A549 treated with RU486 at 1 μM for 4 hours (cell line): ENCODE measurements at places on chromosomes 12 and 14. TPM values are rescaled to one million over a fixed set of nuclear protein-coding genes. Genes with fewer than 3 reads are reported as not detected.

The SLC10A1 gene
- total RNA-seq: not detected in 5 replicates

The DIO2 gene
- 6.0 to 10.7 TPM (median 6.5 TPM) in 5 replicates for total RNA-seq

The PARPBP gene
- total RNA-seq: 10.9 to 27.6 TPM (median 25.2 TPM) in 5 replicates

The AKAP5 gene
- total RNA-seq: 0.18 to 0.50 TPM (median 0.37 TPM) in 5 replicates

The CEBPE gene
- not detected in 5 replicates for total RNA-seq

The RTL1 gene
- 0.26 to 0.34 TPM (median 0.27 TPM) in 5 replicates for total RNA-seq

The ASCL1 gene
- total RNA-seq: not detected in 5 replicates

The MYO1H gene
- total RNA-seq: not detected in 5 replicates

The STK38L gene
- total RNA-seq: 9.8 to 17.0 TPM (median 13.6 TPM) in 5 replicates

The TSPAN9 gene
- 18.7 to 30.3 TPM (median 22.9 TPM) in 5 replicates for total RNA-seq

The PTHLH gene
- 33.7 to 38.2 TPM (median 35.7 TPM) in 5 replicates for total RNA-seq

The SOAT2 gene
- 0.15 to 0.29 TPM (median 0.23 TPM) in 5 replicates for total RNA-seq

The CDK4 gene
- 253 to 299 TPM (median 268 TPM) in 5 replicates for total RNA-seq

The NPFF gene
- not detected in 5 replicates for total RNA-seq

The OR9K2 gene
- total RNA-seq: not detected in 5 replicates

The NUAK1 gene
- total RNA-seq: 10.4 to 11.3 TPM (median 11.1 TPM) in 5 replicates

The TTC8 gene
- 37.7 to 51.9 TPM (median 45.8 TPM) in 5 replicates for total RNA-seq

The PSME1 gene
- total RNA-seq: 166 to 196 TPM (median 176 TPM) in 5 replicates

The TEDC1 gene
- total RNA-seq: 24.5 to 50.1 TPM (median 47.5 TPM) in 5 replicates

The NANOG gene
- total RNA-seq: not detected in 5 replicates

The ABCD2 gene
- total RNA-seq: not detected in 5 replicates

The SIX1 gene
- 4.3 to 10.1 TPM (median 9.5 TPM) in 5 replicates for total RNA-seq
